ENCODE measurements at places on chromosomes 2 and 18. TPM values are rescaled to one million over a fixed set of nuclear protein-coding genes. Genes with fewer than 3 reads are reported as not detected.

The CFAP53 gene
- total RNA-seq: 0.16 TPM

The CAPN14 gene
- total RNA-seq: 0.10 TPM

The ARL5A gene
- total RNA-seq: 50.6 TPM

The LIMS3 gene
- total RNA-seq: 9.7 TPM

The TP53I3 gene
- 12.0 TPM for total RNA-seq

The SRD5A2 gene
- 0.06 TPM for total RNA-seq

DNA sequence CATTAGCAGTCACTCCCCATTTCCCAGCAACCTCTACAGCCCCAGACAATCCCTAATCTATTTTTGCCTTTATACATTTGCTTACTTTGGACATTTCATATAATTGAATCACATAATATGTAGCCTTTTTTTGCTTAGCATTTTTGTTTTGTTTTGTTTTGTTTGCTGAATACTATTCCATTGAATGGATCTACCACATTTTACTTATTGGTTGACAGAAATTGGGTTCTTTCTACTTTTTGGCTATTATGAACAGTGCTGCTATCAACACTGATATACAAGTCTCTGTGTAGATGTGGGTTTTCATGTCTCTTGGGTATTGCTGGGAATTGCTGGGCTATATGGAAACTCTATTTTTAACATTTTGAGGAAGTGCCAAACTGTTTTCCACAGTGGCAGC lies 7.6 kb downstream of the PTPN18 start:
- no peak for DNase-seq

DNA sequence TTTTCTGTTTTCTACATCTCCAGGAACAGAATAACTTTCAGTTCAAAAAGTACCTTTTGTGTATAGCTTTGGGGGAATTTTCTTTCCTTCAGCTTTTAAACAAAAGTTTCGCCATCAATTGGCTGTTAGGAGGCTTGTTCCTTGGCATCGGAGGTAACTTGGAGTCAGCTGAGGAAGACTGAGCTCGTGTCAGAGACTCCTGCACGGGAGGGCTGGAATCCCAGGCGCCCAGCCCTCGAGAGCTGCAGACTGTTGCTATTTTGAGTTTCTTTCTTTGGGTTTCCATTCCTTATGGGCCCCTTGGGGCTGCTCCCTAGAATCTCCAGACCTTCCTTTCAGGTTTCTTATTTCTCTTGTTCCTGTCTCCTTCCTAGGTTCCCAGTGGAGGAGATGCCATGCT lies 8.1 kb downstream of the EMILIN2 start:
- no peak for DNase-seq

GRCh38 chr2:657766-658165 lies 19.4 kb downstream of the TMEM18 start:
- peak; percentile 53 for DNase-seq

DNA sequence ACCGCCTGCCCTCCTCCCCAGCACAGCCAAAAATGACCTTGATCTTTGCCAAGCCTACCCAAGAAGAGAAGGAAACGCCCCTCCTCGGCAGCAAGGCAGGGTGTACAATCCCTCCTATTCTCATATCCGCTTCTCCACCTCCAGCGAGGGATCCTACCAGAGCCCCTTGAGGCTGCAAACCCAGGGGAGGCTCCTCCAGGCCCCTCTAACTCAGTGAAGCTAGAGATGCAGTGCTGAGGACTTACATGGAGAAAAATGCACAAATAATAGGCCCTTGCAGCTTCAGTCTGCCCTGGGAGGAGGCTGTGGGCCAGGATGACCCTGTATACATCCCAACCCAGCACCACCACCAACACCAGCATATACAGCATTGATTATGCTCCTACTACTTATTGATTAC lies 46.9 kb upstream of the POMC start:
- DNase-seq: no peak

- DNase-seq: no peak
These were observed 23.1 kb upstream of the TNFAIP6 start for GRCh38 chr2:151334082-151334815.

- DNase-seq: no peak
These were observed 88.5 kb upstream of the COL5A2 start for GRCh38 chr2:189267925-189268579.

GRCh38 chr2:238728330-238729260 lies 119.3 kb upstream of the TWIST2 start:
- no peak for DNase-seq

GRCh38 chr2:157176602-157177001 lies 80.9 kb upstream of the GALNT5 start:
- DNase-seq: no peak

DNA sequence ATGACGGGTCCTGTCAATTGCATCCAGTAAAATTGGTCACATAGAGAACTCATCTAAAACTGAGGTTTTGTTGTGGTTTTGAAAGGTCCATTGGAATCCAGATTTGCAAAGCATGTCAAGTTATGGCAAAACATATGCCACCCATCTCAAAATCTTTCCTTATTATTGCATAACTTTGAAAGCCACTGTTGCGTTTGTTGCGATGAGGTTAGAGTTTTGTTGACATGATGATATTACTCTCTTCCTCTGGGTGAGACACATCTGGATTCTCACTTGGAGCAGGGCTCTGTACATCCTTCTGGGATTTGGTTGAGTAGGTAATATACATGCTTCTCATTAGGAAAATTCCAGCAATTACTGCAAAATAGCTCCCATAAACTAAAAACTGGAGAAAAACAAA lies 20.6 kb downstream of the SCYGR5 start:
- no peak for DNase-seq

GRCh38 chr2:20486571-20486970 lies 39.7 kb downstream of the RHOB start:
- DNase-seq: no peak

DNA sequence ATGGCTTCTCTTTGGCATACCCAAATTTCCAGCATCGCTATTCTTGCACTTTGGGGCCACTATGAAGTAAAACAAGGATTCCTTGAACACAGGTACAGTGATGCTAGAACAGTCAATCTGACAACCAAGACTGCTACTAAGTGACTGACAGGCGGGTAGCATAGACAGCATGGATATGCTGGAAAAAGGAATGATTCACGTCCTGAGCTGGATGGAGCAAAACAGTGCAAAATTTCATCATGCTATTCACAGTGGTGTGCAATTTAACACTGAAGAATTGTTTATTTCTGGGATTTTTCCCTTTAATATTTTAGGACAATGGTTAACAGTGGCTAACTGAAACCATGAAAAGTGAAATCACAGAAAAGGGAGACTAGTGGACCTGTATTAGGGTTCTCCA lies 1511.2 kb upstream of the ZEB2 start:
- DNase-seq: no peak
